ENCODE measurements at places on chromosomes 6 and 20.

DNA sequence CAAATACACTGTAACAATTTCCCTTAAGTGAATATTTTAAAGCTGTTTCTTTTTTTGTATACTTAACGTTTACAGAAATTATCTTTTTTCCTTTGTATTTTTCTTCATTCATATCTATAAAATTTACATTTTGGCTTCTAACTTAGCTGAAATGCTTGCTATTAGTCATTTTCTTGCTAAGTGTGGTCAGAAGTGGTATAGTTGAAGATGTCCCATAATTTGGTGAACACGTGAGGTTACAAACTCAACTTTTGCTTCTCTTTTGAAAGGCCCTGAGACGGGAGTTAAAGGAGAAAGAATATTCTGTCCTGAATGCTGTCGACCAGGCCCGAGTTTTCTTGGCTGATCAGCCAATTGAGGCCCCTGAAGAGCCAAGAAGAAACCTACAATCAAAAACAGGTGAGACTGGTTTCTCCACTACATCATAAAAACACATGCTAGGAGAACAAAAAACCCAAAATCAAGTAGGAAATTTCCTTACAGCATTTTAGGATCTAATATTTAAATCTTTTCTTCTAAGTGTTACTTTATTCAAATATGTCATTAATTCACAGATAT, 445.0 kb downstream of the UTRN start:
- DNase-seq, result no peak

DNA sequence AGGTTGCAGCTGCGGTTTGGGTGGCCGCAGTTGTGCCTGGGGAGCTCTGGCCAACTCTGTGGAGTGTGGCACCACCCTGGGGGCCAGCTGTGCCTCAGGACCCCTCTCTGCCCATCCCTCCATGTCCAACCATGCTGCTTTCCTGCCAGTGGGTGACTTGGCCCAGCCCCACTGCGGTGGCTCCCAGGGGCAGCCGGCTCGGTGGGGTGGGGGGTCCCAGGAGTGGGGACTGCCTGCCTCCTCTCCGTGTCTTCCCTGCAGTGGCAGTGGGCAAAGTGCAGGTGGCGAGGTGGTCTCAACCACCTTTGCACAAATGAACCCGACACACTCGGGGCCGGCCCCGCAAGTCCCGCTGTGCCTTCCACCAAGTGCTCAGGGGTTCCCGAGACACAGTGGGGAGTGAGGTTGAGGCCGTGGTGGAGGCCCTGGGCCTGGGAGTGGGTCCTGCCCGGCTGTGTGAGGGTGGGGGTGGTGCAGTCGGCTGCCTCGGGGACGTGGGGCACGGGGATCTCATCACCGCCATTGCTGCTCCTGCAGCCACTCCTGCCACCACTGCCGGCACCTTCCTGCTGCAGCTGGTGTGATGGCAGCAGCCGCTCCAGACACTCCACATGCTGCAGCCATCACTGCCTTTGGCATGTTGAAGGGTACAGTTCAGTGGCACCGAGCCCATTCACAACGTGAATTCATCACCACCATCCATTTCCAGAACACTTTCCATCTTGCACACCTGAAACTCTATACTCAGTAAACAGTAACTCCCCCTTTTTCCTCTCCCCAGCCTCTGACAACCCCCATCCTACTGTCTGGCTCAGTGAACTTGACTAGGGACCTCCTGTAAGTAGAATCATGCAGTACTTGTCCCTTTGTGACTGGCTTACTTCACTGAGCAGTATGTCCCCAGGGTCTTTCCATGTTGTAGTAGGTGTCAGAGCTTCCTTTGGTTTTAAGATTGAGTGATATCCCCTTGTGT, 10.7 kb upstream of the SLCO4A1 start:
- DNase-seq, result no peak

DNA sequence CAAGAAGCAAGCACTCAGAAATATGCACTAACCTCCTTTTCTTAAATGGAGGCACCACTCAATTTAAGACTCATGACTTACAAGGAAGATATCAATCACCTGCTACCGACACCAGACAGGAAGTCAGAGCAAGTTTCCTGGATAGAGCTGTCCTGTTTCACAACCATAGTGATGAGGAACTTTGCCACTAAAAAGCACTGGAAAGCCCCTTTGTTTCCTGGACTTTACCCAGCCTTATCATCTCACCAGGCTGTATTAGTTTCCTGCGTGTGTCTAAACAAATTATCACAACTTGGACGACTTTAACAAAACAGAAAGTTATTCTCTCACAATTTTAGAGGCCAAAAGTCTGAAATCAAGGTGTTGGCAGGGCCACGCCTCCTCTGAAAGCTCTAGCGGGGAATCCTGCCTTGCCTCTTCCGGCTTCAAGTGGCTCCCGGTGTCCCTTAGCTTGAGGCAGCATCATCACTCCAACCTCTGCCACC, 253.8 kb upstream of the STXBP5 start:
- DNase-seq, result peak; percentile 65

DNA sequence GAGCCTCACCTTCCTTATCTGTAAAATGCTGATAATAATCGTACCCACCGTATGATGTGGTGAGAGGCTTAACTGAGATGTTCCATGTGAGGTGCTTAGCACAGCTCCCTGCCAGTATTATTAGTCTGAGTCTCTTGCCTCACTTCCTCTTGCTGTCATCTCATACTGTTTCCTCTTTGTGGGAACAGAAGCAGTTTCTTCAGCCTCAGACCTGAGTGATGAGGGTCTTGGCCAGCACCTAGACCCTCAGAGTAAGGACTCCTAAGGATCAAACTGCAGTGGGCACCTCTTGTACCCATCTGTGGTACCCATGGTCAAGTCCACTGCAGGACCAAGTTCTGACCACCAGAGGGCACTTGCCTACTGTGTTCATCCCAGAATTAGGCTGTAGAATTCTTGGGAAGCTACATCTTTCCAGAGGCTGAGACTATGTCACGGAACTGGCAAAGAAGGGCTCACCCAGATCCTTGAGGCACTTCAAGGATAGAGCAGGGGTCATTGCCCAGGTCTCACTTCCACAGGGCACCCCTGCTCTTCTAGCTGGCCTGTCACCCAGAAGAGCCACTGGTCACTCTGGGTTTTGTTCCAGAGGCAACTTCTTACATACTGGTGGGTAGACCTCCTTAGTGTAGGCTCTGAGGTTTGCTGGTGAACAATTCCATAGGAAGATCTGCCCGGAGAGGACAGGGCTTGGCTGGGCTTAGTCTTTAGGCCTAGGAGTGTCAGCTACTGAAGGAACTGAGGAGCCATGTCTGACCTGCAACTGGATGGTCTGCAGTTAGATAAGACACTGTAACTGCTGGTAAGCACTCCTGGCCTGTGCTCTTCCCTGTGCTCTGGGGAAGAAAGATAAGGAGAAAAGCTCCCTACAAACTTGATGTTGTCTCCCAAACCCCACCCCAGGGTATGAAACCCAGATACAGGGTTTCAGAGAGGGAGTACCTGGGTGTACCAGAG, 20.6 kb upstream of the SGK2 start:
- DNase-seq, result peak; percentile 59

DNA sequence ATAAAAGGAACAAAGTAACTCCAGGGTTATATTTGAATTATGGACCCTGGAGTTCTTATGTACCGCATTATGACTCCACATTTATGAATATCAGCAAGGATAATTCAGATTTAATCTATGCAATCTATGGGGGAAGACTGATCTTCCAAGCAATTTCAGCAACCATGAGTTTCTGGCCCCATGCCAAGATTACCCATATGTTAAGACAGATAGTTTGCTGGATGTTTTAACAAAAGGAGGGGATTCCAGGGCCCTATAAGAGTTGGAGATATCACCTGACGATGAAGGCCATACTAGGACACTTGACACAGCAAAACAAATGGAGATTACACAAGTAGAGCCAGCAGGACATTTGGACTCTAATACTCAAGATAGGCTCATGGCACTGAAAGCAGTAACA, 45.9 kb upstream of the PLN start:
- DNase-seq, result no peak
